NCI-H1105 (cell line): ENCODE measurements at places on chromosomes 2 and 18.

GRCh38 chr18:35936951-35937350, 35.5 kb upstream of the RMP24 start:
- no peak for DNase-seq

DNA sequence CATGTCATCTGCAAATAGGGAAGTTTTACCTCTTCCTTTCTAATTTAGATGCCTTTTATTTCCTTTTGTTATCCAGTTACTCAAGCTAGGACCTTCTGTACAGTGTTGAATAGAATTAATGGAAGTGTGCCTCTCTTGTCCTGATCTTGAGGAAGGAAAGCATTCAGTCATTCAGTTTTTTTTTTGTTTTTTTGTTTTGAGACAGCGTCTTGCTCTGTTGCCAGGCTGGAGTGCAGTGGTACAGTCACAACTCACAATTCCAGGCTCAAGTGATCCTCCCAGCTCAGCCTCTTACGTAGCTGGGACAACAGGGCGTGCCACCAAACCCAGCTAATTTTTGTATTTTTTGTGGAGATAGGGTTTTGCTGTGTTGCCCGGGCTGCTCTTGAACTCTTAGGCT, 203.9 kb upstream of the ALPP start:
- DNase-seq = no peak

GRCh38 chr18:49757513-49758262, 55.6 kb downstream of the ACAA2 start:
- no peak for DNase-seq

- no peak for DNase-seq
These were observed 293.7 kb upstream of the ACVR2A start for GRCh38 chr2:147550995-147551731.

DNA sequence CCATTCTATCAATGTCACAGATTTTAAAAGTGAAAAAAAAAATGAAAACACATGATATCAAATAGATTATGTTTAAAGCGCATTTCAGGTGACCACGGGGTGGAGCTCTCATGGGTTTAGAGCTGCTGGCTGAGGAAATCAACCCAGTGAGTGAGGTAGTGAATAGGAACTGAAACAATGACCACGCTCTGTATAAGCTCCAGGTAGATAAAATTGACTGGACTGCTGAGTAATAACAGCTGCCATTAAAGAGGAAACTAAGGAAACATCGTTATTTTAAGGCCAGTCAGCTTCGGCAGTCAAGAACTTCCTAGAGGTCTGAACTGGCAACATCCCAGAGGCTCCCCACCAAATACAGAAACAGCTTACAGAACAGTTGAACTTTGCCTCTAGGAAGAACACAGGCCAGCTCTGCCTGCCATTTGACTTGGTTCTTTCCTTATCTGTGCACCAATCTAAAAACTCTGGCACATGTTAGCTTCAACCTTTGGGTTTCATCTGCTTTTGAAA, 185.9 kb downstream of the PDE1A start:
- DNase-seq = no peak

DNA sequence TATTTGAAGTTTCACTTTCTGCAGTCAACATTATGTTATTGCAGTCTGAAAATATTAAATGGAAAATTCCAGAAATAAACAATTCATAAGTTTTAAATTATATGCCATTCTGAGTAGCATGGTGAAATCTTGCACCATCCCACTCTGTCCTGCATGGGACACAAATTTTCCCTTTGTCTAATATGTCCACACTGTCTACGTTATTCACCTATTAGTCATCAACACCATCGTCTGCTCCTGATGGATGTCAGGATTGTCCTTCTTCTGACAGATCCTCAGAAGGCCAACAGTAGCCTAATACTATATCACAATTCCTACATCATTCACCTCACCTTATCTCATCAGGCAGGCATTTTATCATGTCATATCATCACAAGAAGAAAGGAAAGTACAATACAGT, 163.1 kb downstream of the TXNL1 start:
- no peak for DNase-seq
